ENCODE measurements at places on chromosomes 2 and 18.
A peak's percentile ranks its signal among the peaks of the same experiment; 100 is the strongest.

- no peak for DNase-seq
Measured at GRCh38 chr2:75007819-75008218, 49.4 kb downstream of the POLE4 start.

DNA sequence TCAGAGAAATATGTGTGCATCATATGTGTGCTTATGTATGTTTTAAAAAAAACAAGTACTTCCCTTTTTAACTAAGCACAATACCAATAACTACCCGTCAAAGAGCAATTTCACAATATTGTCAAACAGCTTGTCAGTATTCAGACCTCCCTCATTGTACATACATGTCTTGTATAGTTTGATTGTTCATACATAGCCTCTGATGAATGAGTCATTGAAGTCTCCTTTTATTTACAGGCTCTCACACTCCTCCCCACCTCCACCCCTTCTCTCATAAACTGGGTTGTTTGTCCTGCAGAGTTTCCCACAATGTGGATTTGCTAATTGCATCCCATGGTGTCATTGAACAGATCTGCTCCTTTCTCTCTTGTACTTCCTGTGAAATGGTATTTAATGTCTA is 132.8 kb upstream of the L3MBTL4 start:
- no peak for DNase-seq

DNA sequence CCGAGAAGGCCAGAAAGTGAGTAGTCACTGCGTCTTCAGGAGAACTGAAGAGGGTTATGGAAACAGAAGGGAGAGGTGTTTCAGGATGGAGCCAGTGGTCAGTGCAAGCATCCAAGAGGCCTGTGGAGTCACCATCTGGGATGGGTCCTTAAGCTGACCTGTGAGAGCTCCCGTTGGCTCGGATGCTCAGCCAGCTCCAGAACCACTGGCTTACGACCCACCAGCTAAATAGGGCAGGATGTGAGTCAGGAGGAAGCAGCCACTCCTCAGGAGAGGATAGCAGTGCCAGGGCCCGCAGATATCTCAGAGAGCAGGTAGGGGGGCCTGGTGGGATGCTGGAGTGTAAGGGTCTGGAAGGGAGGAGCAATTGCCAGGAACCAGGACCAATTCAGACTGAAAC is 63.1 kb upstream of the B3GNT7 start:
- no peak for DNase-seq

DNA sequence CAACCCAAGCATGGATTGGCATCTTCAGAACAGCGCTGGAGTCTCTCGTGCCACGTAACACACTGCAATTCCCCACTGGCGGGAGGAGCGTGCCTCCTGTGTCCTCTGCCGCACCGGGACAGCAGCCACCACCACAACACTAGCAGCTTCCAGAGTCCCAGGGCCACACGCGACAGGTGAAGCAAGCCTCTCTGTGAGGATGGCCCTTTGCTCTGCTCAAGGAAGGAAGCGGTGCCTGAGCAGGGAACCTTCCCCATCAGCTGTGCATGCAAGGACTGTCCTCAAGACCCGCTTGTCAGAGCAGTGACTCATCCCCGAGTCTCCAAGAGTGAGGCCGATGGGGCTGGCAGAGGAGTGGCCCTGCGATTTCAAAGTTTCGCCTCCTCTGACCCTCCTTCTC is 44.0 kb downstream of the TTC32 start:
- DNase-seq: no peak

DNA sequence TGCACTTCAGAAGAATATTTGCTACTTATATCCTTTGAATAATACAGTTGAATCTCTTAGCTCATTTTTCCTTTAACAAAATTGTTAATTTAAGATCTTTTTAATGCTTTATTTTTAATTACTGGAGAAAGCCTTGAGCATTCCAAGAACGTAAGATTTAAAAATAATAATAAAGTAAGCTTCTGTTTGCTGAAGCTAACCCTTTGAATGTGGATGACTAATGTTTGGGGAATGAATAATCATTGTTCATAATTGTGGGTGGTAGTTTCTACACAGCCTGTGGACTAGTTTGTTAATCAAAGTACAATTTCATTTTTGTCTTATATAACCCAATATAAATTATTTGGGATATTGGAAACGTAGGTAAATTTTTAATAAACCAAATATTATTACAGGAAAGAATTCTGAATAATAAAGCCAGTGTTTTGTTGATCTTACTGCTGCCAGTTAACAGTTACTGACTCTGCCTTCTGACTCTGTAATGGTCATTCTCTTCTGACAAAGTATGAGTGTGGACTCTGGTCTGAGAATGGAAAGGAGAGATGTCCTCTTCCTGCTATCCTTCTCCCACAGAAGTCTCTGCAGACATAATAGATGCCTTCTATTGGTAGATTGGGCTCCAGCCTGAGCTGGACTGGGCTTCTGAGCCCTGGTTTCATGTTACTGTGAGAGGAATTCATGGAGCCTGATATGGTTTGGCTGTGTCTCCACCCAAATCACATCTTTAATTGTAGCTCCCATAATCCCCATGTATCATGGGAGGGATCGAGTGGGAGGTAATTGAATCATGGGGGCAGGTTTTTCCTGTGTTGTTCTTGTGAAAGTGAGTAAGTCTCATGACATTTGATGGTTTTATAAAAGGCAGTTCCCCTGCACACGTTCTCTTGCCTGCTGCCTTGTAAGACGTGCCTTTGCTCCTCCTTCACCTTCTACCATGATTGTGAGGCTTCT is 292.7 kb upstream of the SLC39A10 start:
- no peak for DNase-seq

DNA sequence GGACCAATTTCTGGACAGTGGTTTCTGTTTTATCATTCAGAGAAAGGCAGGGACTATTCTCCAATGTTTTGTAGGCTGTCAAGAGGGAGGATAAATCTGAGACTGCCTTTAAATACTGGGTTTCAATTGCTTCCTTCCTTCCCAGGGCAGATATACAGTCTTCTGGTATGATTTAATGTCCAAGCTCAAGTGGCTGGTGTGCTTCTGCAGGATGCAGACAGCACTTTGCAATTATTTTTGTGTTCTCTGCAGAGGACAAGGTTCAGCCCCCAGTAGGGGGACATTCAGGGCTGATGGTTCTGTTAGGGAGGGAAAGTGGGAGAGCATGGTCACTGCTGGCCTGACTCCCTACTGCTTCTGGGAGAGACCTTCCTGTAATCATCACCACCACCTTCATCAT is 4.6 kb upstream of the BOD1L2 start:
- DNase-seq: no peak

DNA sequence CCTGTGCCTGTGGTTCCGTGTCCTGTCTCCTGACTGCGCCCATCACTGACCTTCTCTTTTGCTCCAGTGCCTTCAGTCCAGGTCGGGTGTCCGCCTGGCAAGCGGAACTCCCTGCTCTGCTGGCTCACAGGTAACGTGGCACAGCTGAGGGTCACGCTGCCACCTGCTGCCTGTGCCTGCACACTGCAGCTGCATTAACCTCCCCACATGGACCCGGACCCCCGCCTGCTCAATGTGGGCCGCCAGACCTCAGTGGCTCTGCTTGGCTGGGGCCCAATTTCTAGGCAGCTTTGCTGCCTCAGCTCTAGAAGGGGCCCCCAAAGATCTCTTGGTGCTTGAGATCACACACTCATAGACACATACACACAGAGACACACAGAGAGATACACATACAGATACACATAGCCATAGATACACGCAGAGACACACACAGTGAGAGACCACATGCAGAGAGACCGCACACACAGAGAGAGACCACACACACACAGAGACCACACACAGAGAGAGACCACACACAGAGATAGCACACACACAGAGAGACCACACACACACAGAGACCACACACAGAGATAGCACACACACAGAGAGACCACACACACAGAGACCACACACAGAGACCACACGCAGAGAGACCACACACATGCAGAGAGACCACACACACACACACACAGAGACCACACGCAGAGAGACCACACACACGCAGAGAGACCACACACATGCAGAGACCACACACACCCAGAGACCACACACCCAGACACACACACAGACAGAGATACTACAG is 14.9 kb upstream of the CNNM3 start:
- peak; percentile 78 for DNase-seq

DNA sequence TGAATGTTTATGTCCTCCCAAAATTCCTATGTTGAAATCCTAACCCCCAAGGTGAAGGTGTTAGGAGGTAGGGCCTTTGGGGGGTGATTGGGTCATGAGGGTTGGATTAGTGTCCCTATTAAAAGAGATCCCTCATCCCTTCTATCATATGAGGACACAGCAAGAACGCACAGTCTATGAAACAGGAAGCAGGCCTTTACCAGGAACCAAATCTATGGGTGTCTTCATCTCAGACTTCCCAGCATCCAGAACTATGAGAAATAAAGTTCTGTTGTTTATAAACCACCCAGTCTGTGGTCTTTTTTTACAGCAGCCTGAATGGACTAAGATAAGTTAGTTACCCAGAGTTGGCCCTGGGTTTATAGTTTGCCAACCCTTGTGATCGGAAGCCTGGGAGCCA is 153.1 kb downstream of the INO80D start:
- DNase-seq: no peak

DNA sequence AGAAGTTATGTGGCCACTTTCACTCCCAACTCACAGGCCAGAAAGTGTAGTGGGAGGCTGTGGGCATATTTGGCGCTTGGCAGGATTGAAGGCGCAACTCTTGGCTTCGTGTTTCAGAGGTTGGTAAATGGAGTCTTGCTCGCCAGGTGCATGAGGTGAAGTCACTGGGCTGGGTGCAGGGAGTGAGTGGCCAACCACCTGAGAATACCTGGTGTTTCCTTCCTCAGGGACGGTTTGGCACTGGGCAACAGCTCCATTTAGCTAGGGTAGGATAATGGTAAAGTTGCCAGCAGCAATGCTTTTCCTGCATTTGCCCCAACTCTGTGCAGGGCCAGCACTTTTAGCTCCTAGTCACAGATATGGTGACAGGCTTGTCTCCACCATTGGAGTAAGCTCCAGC is 115.9 kb downstream of the AGAP1 start:
- no peak for DNase-seq

DNA sequence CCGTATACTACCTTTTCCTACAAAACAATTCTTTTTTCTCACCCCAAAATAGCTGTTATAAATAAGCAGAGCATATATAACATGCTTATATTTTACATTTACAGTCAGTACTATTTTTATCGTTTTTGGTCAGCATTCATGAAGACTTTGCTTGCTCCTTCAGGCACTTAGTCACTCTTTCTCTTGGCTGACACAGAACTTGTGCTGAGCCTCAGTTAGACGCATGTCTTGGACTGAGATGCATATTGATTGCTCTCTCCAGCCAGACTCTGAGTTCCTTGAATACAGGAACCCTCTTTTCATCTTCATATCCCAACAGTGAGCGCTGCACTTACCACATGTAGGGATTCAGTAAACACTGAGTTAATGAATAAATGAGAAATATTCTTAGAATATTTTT is 158.3 kb downstream of the RTN4 start:
- DNase-seq: no peak

- no peak for DNase-seq
Measured at GRCh38 chr2:154911729-154912128, 213.2 kb downstream of the KCNJ3 start.

GRCh38 chr18:13726232-13726971 is at the start of the genes FAM210A and RNMT:
FAM210A (minus strand) TSS chr18:13726558; CDS start chr18:13682077, 44,481 bp downstream.
RNMT (plus strand) TSS chr18:13726673; CDS start chr18:13731518, 4,845 bp downstream.
- peak; percentile 95 for DNase-seq

DNA sequence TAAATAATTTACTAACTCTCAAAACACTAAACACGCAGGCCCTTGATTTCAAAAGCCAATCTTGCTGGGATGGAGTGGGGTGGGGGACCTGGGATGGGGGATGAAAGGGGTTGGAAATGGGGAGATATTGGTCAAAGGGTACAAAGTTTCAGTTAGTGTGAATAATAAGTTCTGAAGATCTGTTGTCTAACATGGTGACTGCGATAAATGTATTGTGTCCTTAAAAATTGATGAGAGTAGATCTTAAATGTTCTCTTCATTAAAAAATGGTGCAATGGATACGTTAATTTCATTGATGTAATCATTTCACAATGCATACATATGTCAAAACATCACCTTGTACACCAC is 505 bp upstream of the ACYP2 start:
- DNase-seq: no peak

GRCh38 chr18:43542016-43542415 is 264.7 kb upstream of the SYT4 start:
- DNase-seq: no peak

DNA sequence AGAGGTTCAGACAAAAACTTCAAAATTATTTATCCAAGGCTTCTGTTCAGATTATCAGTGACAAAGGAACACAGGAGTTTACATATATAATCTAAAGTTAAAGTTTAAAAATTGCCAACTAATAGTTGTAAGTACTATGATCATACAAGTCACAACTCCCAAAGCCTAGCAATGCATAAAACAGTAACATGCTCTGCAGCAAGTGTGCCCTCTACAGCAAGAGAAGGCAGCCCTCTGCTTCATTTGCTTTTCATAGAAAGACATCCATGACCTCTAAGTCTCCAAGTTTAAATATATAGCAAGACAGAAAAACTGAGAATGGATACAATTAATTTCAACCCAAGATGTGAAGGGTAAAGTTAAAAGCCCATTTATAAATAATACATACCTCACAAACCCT is 13.3 kb downstream of the RAB1A start:
- no peak for DNase-seq

- no peak for DNase-seq
Measured at GRCh38 chr2:11347403-11347959, 3.0 kb upstream of the ROCK2 start.

- no peak for DNase-seq
Measured at GRCh38 chr2:100818003-100818605, 1.8 kb upstream of the NPAS2 start.

- DNase-seq: no peak
Measured at GRCh38 chr18:62288665-62289008, 36.5 kb upstream of the TNFRSF11A start.

DNA sequence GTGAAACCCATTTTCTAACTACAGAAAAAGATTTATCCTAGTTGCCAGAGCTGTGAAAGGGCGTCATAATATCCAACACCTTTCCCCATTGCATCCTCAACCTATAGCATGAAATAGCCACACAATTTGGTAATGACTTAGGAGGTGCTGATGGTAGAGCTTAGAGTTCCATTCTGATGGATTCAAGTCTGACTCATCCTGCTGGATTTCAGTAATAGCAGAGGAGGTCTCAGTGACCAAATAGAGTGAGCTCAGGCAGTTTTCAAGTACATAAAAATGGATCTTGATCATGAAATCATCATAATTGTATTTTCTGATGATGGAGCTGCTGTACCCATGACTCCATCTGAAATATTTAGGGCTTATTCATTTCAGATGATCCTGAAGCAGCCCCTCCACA is 270.7 kb upstream of the KLHL29 start:
- DNase-seq: no peak

DNA sequence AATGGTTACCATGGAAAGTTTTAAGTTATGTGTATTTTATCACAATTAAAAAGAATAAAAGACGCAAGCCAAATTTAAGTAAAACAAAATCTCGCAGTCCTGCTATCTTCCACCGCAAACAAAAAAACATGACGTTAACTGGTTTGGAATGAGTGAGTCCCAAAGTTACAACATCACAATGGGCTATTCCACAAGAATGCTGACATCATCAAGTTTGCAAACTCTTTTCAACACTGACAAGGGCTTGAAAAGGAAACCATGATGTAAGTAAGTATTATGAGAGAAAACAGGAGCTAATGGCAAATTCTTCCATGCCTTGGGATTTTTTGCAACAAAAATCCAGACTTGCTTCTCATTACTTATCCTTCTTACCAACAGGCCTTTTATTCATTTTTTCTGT is 31.1 kb downstream of the SIGLEC15 start:
- no peak for DNase-seq
